Cortex of kidney (tissue), 1 donor: ENCODE measurements at places on chromosomes 1 and 21.

DNA sequence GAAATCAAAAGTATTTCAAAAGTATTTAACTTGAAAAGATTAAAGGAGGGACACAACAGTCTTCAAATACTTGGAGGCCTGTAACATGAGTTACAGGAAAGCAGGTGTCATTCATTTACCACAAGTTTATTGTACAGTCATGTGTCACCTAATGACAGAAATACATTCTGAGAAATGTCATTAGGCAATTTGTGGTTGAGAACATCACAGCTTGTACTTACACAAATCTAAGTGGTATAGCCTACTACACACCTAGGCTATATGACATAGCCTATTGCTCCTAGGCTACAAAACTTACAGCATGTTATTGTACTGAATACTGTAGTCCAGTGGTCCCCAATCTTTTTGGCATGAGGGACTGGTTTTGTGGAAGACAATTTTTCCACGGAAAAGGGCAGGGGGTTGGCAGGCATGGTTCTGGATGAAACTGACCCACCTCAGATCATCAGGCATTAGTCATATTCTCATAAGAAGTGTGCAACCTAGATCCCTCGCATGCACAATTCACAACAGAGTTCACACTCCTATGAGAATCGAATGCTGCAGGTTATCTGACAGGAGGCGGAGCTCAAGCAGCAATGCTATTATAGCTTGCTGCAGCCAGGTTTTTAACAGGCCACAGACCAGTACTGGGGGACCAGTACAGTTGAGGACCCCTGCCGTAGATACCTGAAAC, 25.0 kb upstream of the PHTF1 start:
- DNase-seq, result no peak

DNA sequence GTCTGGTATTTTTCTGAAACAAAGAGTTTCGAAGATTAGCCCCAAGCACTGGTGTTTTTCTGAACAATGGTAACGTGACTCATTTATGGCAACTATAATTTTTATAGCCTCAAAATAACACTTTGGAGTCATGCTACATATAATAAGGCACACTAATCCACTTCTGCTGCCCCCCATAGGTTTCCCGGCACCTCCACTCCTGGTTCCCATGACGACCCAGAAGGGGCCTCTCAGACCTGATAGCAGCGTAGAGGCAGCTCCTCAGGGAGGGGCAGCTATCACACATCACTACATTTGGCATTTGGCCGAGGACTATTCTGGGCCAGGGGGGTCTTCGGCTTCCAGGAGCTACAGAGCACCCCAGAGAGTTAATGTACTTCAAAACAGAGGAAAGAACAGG, 23.3 kb downstream of the CAPN8 start:
- DNase-seq, result no peak

DNA sequence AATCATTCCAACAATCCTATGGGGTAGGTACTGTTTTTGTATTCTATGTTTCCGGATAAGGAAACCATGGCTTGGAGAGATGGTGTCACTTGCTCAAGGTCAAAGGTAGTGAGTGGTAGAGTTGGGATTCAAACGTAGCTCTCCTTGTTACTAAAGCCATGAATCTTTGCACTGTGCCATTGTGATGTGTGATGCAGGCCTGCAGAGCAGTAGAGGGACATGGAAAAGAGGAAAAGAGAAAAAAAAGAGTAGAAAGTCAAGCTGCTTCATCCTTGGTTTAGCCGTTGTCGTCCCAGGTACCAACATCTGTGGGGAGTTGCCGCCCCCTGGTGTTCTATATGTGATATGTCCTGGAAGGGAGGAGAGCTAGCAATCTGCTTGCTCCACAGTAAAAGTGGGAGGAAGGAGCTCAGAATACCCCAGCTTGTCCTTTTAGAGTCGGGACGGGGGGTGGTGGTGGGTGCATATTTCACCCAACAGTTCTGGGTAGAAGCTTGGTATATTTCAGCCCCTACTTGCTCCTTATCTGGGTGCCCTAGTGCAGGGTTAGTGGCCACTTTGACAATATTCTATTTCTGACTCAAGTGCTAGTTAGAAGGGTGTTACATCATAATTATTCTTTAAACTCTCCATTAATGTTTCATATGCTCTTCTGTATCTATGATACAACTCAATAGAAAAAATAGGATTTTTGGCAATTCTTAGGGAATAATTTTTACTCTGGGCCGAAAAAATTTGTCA, 98.4 kb downstream of the EBNA1BP2 start:
- DNase-seq, result no peak

DNA sequence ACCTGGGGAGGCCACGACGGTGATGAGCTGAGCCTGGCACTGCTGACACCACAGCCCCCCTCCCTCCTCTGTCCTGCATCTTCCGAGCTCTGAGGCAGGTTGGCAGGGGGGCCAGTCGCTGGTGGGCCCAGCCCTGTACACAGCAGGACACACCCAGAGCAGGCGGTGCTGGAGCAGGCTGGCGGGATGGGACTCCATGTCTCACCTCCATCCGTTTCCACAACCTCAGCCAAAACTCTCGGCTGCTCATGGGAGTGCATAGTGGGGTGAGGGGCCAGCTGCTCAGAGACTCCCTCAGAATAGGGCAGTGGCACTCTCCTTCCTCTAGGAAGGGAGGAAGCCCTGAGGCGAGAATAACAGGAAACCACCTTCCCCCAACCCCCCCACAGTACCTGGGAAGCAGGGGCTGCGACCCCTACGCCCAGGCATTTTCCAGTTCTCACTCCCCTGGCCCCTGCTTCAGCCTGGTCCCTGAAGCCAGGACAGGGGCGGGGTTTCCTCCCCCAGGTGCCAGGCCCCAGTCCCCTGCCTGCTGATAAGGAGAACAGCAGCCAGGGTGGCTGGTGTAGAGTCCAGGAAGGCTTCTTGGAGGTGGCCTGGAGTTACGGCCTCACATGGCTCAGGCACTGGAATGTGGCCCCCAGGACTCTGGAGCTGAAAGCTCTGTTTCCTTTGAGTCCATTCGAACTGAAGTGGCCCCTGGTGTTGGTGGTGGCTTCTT, 3.2 kb upstream of the IBA57 start:
- no peak for DNase-seq

- no peak for DNase-seq
These were observed 101.3 kb downstream of the CRYAA start for GRCh38 chr21:43269957-43270705.
